Activated gamma-delta T cell treated with Interleukin-2 at 50 U/mL for 16 hours (primary cell): ENCODE measurements at places on chromosomes 6 and 20.

DNA sequence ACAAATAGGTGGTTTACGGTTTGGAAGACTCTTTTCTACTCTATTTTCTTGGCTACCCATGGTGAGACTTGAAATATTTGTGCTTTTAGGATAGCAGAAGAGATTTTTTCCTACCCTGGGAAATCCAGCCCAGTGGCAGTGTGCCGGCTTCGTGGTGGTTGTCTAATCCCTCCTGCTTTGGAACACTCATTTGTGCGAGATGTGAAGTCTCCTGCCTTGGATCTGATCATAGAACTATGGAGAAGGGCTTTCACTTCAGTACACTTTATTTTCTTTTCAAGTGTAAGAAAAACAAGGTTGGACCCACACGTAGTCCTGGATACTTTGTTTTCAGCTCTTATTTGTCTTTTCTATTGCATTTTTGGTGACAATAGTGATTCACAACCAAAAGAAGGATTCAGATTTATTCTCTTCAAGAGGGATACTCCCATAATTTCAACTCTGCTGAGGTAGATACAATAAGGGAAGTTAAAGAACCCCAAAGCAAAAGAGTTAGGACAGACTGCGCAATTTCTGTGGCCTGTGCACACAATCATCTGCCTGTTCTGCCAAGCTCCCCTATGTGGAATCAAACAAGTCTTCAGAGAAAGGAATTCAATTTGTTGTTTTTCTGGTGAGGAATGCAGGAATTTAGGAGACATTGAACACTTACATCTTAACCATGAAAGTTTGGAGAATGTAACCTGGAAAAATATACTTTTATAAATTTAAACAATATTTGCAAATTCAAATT, 413.2 kb downstream of the GJA1 start:
- DNase-seq, result no peak

DNA sequence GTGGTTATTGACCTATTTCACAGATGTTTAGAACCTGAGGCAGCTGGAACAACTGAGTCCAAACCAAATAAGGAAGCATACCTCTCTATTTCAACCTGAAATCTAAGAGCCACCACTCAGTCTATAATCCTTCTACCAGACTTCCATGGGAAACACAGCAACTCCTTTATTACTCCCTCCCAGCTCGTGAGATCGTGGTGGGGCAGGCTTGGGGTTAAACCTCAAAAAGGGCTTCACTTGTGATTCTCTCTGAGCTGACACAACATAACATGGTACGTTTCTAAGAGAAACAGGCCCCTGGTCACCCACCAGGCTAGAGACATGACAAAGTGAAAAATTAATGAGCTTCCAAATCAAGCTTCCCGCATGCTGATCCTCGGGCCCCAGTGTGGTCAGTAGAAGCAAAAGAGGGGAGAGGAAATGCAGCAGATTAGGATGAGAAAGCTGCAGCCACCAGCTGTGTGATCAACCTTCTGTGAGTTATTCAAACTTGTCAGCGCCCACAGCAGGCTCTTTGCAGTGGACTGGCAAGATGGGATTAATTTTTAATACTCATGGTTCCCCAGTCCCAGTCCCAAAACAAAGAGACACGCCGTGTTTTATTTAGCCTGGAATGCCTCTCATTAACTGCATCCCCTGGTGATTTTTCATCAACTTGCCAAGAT, 9.3 kb downstream of the PKHD1 start:
- no peak for DNase-seq

- DNase-seq, result no peak
Observed at GRCh38 chr6:96995903-96996302, 71.4 kb downstream of the KLHL32 start.

DNA sequence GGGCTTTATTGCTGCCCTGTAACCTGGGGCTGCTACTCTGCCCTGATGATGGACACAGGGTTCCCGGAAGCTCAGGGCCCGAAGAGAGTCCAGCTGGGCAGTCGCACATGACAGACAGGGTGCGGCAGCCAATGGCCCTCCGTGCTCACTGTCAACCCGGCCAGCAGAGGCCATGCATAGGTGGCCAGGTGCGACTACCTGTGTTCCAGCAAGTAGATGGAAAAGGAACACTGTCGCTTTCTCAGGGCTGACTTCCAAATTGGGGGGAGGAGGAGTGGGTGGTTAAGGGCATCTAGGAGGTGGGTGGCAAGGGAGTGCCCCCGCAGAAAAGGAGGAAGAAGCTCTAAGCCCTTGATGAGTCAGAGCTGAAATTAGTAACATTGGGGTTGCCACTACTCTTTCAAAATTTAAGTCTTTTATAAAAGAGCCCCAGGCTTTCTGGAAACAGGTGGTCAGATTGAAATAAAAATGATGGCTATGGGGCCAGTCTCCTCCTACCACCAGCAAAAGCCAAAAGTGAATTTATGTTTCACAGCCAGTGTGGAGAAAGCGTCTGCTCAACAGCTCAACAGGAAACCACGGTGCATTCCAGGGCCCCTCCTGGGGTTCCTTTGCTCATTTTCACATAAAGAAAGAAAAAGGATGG, 2.3 kb upstream of the RAMACL start:
- DNase-seq, result no peak

GRCh38 chr6:21187485-21187884, 406.1 kb upstream of the SOX4 start:
- DNase-seq, result no peak

- no peak for DNase-seq
Observed at GRCh38 chr20:62328684-62329388, 26.0 kb downstream of the ADRM1 start.

GRCh38 chr6:82365016-82365795, 1.6 kb downstream of the TPBG start:
- no peak for DNase-seq

DNA sequence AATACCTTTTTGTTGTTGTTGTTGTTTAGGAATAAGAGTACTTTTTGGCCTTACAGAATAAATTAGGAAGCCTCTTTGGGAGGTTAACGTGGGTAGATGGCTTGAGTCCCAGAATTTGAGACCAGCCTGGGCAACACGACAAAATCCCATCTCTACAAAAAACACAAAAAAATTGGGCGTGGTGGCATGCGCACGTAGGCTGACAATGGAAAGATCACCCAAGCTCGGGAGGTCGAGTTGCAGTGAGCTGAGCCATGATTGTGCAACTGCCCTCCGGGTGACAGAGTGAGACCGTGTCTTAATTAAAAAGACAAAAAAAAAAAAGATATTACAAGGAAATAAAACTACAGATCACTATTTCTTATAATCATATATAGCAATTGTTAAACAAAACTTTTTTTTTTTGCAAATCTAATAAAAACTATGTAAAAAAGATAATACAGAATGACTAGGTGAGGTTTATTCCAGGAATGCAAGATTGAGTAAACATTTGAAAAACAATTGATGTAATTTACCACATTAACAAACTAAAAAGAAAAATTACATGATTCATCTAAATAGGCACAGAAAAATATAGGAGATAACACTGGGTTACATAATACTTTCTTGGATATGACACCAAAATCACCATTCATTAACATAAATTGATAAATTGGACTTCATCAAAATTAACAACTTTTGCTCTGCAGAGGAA, 43.6 kb upstream of the ASCC3 start:
- DNase-seq, result no peak

GRCh38 chr20:2888224-2888955, 15.1 kb downstream of the PTPRA start:
- DNase-seq, result no peak

DNA sequence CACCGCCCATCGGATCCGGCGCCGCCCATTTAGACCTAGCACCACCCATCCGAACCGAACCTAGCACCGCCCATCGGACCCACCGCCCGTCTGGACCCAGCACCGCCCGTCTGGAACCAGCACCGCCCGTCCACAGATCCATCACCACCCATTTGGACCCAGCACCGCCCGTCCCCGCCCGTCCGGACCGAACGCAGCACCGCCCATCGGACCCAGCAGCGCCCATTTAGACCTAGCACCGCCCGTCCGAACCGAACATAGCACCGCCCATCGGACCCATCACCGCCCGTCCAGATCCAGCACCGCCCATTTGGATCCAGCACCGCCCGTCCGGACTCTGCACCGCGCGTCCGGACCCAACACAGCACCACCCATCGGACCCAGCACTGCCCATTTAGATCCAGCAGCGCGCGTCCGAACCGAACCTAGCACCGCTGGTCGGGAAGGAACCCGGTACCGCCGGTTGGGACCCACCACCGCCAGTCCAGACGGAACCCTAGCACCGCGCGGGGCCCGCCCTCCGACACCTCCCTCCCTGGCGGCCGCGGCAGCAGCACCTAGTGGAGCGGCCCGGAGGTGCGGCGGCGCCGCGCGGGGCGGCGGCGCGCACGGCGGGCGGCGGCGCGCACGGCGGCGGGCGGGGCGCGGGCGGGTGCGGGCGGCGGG, 348 bp upstream of the AFDN start:
- peak; percentile 43 for DNase-seq

- DNase-seq, result no peak
Observed at GRCh38 chr20:24289737-24290481, 179.5 kb upstream of the SYNDIG1 start.

- DNase-seq, result no peak
Observed at GRCh38 chr20:62752181-62752670, 43.6 kb downstream of the NTSR1 start.

DNA sequence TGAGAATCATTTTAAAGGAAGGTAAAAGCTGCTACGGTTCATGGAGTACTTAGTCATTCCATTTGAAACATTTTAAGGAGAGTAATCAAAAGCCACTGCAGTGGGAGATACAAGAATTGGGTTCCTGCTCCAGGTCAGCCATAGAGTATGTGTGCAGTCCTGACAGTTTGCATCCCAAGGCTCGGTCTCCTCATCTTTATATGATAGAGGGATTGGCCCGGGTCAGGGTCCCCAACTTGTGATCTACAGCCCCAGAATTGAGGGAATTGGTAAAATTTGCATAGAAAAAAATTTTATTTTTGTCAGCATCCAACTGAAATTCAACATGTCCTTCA, 147.4 kb upstream of the PRND start:
- DNase-seq, result no peak
